Activated CD8-positive, alpha-beta memory T cell treated with anti-CD3 and anti-CD28 coated beads for 4 hours (primary cell): ENCODE measurements at places on chromosomes 13 and 19.

DNA sequence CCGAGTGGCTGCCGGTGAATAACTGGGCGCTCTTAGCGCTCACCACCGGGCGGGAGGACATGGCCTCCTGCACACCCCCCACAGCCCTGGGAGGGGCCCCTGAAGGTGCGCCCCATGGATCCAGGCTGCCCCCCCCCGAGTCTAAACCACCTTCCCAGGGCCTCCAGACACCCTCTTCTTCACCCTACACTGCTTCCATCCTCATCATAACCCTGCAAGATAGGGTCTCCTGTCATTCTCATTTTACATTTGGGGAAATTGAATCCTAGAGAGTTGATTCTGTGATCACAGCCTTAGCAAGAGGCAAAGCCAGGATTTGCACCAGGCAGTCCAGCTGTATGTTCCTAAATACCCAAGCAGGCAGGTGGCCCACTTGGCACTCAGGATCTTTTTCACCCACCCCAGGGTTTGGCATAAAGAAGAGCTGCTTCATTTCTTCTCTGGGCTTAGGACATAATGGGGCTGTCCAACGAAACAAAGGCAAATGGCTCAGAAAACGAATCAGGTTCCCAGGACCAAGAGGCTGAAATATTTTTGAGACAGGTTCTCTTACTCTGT lies 110.8 kb downstream of the PTPRS start:
- DNase-seq: no peak

DNA sequence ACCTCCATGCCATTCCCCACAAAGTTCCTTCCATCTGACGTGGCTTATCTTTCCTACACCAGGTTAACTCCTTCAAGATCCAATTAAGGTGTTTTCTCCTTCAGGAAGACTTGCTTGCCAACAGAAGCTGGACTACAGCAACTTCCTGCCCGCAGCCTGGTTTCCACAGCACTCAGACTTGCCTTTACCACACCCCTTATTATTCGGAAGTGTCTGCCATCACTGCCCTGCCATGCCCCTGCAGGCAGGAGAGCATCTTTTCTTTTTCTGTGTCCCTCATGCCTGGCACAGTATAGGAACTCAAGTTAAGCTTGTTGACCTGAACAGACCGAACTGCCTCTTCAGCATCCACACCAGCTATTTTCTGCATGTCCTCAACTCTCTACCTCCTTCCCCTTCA lies 168.0 kb downstream of the FOXO1 start:
- no peak for DNase-seq

GRCh38 chr19:19422156-19422555 lies 16.7 kb downstream of the GATAD2A start:
- DNase-seq: no peak

GRCh38 chr13:70723732-70724131 lies 615.5 kb upstream of the KLHL1 start:
- DNase-seq: no peak

GRCh38 chr13:27170516-27171243 lies 931 bp downstream of the USP12 start:
- DNase-seq: no peak

GRCh38 chr19:31139871-31140505 lies 209.2 kb downstream of the TSHZ3 start:
- no peak for DNase-seq

GRCh38 chr13:83086948-83087347 lies 795.3 kb downstream of the SLITRK1 start:
- DNase-seq: no peak

GRCh38 chr13:109154146-109154545 lies 524.7 kb downstream of the MYO16 start:
- no peak for DNase-seq

GRCh38 chr13:42990291-42991232 lies 1.5 kb downstream of the EPSTI1 start:
- DNase-seq: no peak

DNA sequence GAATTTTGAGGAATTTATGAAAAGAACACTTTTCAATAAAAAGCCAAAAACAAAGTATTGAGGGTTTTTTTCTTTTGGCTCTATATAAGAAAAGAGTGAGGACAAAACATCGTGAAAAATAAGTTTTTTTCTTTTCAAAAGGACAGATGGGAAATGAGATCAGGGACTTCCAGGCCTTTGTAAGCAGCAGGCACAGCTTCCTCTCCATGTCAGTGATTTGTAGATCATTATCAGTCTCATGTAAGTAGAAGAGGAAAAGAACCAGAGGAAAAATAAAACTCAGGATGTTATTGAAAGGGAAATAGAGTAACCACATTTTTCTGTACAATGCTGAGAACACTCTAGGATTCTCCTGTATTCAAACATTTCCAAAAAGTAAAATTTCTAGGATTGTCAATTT lies 29.9 kb downstream of the DOCK9 start:
- DNase-seq: no peak

- DNase-seq: no peak
Measured at GRCh38 chr19:50557009-50557613, 11.1 kb downstream of the LRRC4B start.

GRCh38 chr13:108926862-108927261 lies 297.5 kb downstream of the MYO16 start:
- no peak for DNase-seq

- DNase-seq: no peak
Measured at GRCh38 chr13:20637811-20638210, 65.7 kb upstream of the IL17D start.

- no peak for DNase-seq
Measured at GRCh38 chr13:60837806-60838205, 440.8 kb downstream of the TDRD3 start.

GRCh38 chr19:11382898-11383705 lies 1.0 kb downstream of the EPOR start:
- no peak for DNase-seq

- DNase-seq: no peak
Measured at GRCh38 chr19:45448887-45449299, 18.9 kb upstream of the FOSB start.

DNA sequence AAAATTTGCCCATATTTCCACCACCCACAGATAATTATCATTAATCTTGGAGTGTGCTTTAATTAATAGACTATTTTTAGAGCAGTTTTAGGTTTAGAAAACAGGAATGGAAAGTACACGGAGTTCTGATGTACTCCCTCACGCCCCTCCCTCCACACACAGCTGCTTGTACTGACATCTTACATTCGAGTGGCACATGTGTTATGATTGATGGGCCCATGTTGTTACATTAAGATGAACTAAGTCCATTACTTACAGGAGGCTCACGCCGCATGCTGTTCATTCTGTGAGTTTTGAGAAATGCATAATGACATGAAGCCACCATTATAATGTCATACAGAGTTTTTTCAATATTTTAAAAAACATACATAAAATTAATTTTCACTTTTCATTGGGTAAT lies 1.2 kb upstream of the SPATA13 start:
- no peak for DNase-seq

DNA sequence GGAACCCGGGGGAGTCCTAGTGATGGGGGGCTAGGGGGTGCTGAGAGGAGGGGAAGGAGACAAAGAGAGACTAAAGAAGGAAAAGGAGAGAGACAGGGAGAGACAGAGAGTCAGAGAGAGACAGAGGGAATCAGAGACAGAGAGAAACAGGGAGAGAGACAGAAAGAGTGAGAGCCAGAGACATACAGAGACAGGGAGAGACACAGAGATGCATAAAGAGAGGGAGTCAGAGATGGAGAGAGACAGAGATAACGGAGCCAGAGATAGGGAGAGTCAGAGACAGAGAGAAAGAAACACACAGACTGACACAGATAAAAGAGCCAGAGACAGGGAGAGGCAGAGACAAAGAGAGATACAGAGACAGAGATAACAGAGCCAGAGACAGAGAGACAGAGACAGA lies 1.5 kb upstream of the TNFSF9 start:
- DNase-seq: no peak

- peak; percentile 22 for DNase-seq
Measured at GRCh38 chr19:49335071-49335783, at the start of gene CD37. Gene CD37 (plus strand): TSS chr19:49335406. CDS start chr19:49335541, 135 bp downstream.

DNA sequence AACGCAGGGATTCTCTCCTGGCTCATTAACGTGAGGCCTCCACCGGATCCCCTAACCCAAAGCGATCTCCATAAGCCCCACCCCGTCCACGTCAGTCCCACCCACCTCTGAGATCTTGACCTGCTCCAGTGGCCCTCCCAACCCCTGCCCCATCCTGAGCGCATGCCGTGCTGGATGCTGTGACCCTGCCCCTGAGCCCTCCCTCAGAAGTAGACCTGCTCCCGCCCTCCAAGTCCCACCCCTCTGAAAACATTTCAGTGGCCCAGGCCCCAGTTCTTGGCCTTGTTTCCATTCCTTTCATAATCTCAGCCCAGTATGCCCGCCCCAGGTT lies 19.9 kb downstream of the LMTK3 start:
- DNase-seq: no peak

DNA sequence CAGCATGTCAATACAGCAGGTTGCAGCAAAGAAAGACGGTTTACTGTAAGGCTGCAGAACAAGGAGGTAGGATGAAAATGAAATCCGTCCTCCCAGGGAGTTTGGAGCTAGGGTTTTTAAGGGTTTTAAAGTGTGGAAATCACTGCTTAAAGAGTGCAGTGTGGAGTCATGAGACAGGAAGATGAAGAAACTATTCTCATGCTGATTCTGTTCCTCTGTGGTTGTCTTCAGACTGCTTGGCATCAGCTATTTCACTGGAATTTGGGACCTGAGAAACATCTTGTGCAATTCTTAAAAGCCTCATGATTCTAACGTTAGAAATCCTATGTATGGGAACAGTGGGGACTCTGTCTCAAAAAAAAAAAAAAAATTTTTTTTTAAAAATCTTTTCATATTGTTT lies 11.4 kb downstream of the ZNF331 start:
- DNase-seq: no peak

DNA sequence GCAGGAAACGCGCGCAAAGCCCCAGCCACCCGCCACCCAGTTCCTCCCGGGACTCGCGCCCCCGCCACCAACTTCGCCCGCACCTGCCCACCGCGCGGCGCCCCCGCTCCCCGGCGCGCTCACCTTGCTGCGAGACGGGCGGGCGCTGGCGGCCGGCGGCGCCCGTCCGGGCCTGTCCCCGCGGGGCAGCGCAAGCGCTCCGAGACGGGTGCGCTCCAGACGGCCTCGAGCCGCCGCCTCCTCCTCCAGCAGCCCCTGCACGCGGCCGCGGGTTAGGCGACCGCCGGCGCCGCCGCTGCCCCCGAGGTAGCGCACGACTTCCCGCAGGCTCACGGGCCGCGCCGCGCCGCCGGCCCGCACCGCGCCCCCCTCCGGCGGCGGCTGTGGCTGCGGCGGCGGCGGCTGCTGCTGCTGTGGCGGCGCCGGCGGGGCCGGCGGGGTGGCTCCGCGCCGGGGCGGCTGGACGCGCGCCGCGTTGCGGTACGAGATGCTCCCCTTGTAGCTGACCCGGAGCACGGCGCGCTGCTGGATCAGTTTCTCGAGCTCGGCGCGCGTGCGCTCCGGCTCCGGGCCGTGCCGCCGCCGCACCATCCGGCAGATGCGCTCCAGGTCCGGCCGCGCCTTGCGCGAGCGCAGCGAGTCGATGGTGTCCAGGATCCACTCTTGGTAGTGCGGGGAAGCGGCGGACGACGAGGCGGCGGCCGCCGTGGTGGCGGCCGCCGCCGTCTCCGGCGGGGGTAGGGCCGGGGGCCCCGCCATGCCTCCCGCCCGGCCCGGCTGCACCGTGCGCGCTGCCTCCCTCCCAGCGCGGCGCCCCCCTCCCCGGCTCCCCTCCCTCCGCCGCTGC lies 666 bp downstream of the SAMD1 start:
- DNase-seq: no peak

DNA sequence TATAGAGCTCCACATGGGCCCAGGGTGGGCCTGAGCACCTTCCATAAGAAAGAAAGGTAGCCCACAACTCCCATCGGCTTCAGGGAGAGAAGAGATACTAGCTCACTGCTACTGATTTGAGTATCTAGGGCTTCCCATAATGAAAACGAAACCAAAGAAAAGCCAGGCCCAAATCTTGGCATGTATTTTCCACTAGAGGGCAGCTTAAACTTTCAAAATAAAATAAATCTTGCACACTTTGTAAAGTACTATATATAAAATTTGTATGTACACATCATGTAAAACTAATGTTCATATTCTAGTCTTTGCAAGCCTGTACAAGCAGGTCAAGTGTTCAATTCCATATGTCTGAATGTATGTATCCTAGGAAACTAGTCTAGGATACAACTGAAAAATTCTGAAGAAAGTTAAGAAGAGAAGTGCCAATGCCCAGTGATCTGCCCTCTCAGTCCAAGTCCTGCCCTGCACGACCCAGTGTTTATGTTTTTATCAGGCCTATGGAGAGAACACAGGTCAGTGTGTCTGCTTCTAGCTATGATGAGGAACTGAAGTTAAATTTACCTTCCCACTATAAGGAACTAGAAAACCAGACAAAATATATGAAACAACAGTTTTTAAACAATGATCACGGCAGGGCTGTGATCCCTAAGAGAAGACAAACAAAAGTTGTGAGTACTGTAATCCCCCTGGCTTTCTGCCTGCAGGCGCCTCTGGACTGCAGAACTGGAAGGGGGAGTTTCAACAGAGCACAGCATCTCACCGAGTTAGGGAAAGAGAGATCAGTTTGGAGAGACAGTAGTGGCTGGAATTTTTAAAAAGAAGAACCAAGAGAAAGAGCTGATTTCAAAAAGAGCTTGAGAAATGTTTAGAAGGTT lies 475.7 kb downstream of the UQCRFS1 start:
- no peak for DNase-seq

DNA sequence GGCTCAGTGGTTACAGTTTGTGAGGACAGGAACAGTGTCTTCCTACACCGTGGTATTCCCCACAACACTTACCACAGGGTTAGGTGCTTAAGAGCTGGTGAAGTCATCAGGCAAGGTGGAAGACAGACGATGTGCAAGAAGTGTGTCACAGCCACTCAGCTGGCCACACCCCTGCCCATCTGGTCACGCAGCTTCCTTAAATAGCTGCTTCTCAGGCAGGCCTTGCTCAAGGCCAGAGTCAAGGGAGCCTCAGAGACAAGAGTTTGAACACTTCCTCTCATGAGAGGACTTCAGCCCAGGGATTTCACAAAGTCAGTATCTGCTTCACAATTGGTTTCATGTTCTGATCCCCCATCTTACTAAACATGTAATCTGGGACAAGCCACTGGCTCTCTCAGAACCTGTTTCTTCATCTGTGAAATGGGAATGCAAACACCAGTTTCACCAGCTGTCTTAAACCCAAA lies 80.3 kb upstream of the FRY start:
- DNase-seq: no peak

GRCh38 chr19:23996549-23996948 lies 81.9 kb downstream of the ZNF726 start:
- DNase-seq: no peak

DNA sequence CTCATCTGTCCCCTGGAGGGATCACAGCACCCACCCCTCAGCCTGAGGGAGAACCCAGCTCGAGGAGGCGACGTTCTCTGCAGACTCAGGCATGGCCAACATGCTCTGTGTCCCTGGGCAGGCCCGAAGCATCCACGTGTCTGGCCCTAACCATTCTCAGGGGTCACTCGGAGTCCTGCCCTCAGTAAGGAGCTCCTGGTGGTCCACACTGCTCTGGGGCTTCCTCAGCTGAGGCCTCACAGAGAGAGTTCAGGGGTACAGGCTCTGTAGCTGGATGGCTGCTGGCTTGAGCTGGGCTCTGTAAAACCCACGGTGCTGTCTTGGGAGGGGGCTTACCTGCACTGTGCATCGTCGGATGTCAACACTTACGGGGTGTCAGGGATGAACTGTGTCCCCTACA lies 4.4 kb upstream of the SIGLEC8 start:
- no peak for DNase-seq
